ENCODE measurements at places on chromosomes 13 and 19.
A peak's percentile ranks its signal among the peaks of the same experiment; 100 is the strongest.

DNA sequence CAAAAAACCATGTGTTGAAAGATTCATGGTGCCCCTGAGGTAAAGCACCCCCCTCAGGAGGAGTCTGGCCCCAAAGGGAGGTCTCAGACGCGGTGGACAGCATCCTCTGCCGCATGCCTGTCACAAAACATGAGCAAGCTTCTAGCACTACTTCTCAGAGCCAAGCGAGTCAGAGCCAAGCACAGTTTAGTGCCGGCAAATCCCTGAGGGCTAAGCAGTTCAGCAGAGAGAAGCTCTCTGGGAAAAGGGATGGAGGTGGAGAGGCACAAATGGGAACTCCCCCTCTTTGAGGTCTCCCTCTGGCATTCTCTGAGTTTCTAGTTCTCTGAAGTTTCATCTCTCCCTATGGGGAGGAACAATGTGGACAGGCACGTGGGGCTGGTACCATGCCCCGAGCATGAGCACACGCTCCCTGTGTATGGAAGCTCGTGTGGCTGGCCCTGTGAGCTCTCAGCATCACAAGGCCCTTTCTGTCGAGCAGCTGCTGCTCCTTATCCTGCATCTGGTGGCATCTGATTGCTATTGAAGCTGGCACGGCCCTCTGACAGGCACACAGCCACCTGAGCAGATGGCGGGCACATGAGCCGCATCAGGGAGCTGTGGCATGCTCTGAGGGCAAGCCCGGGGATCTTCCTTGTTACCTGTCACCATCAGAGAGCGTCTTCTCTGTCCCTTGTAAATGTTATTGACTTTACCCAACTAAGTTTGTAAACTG is 325.1 kb downstream of the SLC7A1 start:
- DNase-seq, result no peak

DNA sequence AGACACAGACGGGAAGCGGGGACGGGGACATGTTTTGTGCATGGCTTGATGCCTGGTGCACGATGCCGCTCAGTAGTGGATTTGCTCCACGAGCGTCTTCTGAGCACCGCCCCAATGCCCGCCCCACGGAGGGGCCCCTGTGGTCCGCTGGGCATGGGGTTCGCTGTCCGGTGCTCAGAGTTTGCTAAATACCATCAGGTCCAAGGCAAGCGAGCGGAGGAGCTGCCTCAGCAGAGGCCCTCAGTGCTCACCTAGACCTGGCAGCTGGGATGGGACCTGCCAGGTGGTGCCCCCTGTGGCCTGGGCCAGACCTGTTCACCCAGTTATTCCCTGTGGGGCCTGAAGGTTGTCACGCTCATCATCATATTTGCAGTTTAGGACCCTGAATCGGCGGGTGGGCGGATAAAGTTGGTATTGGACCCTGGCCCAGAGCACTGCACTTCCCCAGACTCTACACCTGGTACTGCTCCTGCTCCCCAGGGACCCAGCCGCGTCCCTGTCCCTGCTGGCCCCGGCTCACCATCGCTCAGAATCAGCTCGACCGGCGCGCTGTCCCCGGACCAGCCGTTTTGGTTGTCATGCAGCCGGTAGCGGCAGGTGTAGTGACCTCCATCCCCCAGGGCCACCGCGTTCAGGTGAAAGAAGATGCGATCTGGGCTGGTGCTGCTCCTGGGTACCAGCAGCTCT is 2.3 kb downstream of the A1BG start:
- no peak for DNase-seq

DNA sequence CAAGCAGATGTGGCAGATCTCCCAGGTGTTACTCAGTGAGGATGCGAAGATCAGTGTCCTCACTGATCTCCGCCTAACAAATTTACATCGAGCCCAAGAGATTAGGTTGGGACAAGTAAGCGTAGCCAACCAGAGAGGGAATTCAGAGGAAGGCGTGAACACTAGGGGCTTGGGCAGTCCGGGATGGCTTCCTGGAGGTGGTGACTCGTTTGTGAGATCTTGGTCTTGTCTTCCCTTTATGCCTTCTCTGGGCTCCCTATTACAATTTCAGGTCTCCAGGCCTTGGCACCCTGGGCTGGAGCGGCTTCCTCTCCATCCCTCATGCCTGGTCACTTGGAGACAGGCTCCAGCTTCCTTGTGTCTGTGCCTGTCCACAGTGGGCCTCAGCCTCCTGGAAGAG is 6.2 kb downstream of the SF3A2 start:
- no peak for DNase-seq

DNA sequence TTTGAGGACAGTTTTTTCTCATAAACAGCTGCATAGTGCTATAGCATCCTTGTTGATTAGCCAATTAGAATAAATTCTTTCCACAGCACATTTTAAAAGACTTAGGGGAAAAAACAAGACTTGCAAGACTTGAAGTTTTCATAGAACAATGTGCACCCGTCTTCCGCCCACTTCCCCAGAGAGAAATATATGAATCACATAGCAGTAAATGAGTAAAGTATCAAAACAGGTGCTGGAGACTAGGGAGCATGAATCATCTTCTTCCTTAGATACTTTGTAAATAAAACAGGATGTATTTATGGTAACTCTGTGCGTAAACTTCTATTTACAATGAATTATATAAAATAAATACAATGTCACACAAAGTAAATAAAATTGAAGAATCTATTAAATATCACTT is 75.1 kb downstream of the COL4A2 start:
- DNase-seq, result no peak

- DNase-seq, result no peak
Observed at GRCh38 chr13:78598966-78599644, 4.2 kb downstream of the POU4F1 start.

GRCh38 chr13:74820809-74821208 is 661.2 kb downstream of the TBC1D4 start:
- no peak for DNase-seq

GRCh38 chr19:16542910-16543472 is 754 bp upstream of the CHERP start:
- DNase-seq, result peak; percentile 72
